ENCODE measurements at places on chromosomes 1 and 21.

GRCh38 chr1:28193701-28194161, 17.2 kb upstream of the PTAFR start:
- no peak for DNase-seq

DNA sequence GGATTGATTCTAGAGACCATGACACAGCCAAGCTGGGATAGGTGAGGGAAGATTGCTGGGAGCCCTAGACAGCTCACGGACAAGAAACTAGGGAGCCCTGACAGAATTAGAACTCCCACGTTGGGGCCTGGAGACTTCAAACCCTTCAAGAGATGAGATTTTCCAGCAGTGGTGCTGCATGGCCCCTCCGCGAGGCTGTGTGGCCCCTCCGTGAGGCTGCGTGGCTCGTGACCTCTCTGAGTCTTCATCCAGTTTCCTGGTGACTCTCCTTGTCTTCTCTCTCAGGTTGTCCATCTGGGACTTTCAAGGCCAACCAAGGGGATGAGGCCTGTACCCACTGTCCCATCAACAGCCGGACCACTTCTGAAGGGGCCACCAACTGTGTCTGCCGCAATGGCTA, 109.9 kb downstream of the LACTBL1 start:
- no peak for DNase-seq

- no peak for DNase-seq
Observed at GRCh38 chr1:219990782-219991510, 55.4 kb downstream of the EPRS1 start.

- no peak for DNase-seq
Observed at GRCh38 chr1:44249543-44249942, 36.3 kb downstream of the DMAP1 start.

DNA sequence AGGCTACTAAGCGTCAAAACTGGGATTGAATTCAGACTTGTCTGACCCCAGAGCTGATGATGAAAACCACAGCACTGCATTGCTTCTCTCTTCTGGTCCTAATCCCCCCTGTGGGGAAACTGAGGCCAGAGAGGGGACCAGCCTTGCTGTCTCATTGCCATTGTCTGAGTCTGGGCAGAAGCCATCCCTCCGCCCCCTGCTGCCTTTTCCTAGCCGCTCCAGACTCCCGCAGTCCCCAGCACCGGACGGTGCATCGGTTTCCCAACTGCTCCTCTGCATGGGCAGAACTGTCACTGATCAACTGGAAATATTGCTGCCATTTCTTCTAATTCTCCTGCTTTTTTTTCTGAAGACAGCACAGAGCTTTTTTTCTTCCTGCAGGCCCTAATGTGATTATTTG, 157.4 kb downstream of the ACTL8 start:
- no peak for DNase-seq

DNA sequence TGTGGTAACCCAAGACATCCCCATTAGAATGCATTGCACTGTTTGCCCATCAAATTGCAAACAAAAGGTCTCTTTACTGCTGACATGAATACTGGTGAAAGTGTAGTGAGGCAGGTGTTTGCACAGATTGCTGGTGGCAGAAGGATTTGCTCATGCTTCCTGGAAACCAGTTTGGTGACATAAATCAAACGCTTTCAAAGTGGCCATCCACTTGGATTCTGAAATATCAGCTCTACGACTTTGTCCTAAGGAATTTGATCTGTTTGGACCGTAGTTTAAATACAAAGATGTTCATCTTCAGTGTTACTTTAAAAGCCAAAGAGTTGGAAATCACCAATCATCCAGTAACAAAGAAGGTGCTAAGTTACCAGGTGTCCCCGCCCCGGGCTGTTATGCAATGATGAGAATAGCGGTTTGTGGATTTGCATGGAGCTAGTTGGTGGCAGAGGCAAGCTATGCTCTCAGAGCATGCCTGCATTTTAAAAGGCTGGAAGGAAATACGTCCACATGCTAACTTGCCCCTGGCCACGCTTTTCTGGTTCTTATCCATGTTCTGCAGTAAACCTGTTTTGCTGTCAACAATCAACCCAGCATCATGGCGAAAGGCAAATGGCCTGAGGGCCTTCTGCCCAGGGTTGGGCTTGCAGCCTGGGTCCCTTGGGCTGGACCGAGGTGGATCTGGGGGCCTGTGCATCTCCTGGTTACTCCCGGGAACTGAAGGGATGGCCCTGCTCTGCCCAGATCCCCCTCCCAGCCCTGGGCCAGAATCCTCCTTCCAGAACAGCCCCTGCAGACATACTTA, 49.2 kb downstream of the UMODL1 start:
- DNase-seq, result no peak

GRCh38 chr1:226095286-226095685, 32.8 kb downstream of the H3-3A start:
- no peak for DNase-seq

- no peak for DNase-seq
Observed at GRCh38 chr1:30325999-30326398, 397.4 kb downstream of the MATN1 start.

- no peak for DNase-seq
Observed at GRCh38 chr1:117629625-117630422, 24.0 kb downstream of the TENT5C start.

- no peak for DNase-seq
Observed at GRCh38 chr1:161073474-161074121, 3.9 kb upstream of the ARHGAP30 start.

- no peak for DNase-seq
Observed at GRCh38 chr1:233639611-233640010, 25.7 kb downstream of the KCNK1 start.

DNA sequence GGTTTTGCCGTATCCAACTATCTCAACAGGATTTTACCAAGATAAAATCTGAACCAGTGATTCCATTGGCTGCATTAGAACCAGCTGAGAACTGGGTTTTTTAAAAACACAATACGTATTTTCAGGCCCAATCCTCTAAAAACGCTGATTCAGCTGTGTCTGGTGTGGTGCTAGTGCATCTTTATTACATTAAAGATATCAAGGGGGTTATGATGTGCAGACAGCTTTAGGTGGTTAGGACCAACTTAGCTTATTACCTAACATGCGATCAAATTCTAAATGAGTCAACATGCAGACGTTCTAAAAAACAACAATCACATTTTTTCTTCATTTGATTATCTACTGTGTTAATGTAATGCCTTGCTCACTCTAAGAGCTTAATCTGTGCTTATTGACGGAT, 32.0 kb upstream of the EXO1 start:
- DNase-seq, result no peak

All from SW 1271 (cell line).